ENCODE measurements at places on chromosomes 16 and 17.

DNA sequence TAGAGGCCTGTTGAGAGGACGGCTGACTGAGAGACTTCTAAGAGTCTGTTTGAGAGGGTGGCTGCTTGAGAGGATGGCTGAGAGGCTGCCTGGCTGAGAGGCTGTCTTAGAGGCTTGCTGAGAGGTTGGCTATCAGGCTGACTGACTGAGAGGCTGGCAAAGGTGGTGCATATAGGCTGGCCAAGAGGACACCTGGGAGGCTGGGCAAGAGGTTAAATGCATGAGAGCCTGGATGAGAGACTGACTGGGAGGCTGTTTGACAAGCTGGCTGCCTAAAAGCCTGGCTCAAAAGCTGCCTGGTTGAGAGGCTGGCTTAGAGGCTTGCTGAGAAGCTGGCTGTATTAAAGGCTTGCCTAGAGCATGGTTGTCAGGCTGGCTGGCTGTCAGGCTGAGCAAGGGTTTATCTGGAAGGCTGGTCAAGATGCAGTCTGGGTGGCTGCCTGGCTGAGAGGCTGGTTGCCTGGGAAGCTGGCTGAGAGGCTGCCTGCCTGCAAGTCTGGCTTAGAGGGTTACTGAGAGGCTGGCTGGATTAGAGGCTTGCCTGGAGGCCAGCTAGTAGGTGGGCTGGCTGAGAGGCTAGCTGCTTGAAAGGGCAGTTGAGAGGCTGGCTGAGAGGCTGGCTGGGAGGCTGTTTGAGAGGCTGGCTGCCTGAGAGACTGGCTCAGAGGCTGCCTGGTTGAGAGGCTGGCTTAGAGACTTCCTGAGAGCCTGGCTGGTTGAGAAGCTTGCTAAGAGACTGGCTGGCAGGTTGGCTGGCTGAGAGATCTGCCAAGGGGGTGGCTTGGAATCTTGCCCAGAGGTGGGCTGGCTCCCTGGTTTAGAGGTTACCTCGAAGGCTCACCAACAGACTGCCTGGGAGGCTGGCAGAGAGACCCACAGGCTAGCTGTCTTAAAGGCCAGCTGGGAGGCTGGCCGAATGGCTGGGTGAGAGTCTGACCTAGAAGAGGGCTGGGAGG, 38.3 kb upstream of the ACSM2B start:
- DNase-seq = no peak

GRCh38 chr17:29833801-29834200, 96.2 kb downstream of the SSH2 start:
- DNase-seq = no peak

GRCh38 chr16:21097151-21097550, 53.5 kb downstream of the DNAH3 start:
- no peak for DNase-seq

DNA sequence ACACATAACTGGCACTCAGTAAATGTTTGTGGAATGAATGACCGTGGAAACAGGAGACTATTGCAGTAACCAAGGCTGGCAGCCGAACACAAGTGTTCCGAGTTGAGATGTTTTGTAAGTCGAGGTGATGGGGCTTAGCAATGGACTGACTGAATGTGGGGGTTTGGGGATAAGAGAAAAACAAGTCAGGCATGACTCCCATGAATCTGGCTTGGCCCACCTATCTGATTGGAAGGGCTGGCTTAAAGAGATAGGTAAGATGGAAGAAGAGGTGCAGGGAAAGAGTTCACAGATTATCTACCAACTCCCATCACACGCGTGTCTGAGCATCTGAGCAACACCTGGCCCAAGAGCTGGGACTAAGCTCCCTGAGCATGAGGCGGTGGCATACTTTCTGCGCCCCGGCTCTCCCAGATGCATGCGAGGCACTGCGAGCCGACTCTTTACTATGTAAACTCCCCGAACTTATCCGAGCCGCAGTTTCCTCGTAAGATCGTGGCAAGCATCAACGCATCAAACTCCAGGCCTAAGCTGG, 539 bp downstream of the IFT20 start:
- no peak for DNase-seq

- DNase-seq = no peak
Observed at GRCh38 chr16:56505181-56505580, 14.6 kb downstream of the BBS2 start.

GRCh38 chr16:50276801-50277555, 10.6 kb downstream of the ADCY7 start:
- DNase-seq = no peak
